KBM-7 (cell line): ENCODE measurements at places on chromosomes 5 and 9.

DNA sequence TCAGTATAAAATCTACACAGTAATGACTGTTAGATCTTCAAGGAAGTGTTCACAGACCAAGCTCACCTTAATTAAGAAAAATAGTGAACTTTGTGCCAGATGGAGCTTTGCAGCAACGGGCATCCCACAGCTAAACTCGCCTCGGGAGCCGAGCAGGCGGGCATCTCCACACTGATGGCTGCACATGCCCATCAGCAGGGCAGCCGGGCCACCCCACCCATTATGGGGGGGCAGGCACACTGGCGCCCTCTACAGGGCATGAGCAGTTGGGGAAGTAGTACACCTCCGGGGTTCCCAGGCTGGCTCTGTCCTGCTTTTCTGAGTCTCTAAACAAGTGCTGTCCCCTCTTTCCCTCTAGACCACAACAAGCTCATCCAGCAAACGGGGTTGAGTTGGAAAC, 21.6 kb downstream of the ANKS6 start:
- DNase-seq = peak; percentile 24

DNA sequence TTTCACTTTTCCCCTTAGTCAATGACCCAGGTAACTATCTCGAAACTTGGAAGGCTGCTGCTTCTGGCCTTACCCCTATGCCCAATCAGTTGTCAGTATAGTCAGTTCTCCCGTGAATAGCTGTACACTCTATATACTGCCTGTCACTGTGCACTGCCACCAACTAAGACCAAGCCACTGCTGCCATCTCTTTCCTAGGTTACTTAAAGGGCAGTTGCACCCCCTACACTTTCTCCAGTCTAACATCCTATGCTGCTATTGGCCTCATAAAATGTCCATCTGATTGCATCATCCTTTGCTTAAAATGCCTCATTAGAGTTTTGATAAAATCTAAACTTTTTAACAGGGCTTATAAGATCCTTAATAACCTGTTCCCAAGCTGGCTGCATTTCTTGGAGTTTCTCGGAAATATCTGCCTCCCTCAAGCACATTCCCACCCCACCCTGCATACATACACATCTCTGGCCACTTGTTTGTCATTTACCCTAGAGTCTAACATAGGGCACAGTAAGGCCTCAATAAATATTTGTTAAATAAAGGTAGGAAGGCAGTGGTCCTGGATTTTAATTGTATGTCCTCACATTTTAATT, 32.8 kb upstream of the TNFAIP8 start:
- DNase-seq = no peak

DNA sequence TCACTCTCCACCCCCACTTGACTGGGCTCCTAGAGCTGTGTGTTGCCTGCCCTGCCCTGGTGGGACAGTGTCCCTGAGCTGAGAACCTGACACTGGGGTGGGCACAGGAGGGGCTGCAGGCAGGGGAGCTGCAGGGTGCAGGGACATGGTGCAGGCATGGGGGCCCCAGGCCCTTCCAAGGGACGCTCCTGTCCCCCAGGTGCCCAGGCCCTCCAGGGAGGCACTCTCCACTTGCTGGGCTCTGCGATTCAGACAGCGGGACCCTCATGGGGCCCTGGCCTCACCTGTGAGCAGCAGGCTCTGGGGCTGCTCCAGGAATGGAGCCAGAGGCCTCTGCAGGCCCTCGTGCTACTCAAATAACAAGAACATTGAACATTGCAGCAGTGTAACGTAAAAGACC, 89.4 kb downstream of the BARX1 start:
- no peak for DNase-seq

GRCh38 chr5:125370461-125371205, 624.2 kb upstream of the ZNF608 start:
- no peak for DNase-seq

- DNase-seq = no peak
These were observed 26.2 kb downstream of the PITX1 start for GRCh38 chr5:135007749-135008363.

DNA sequence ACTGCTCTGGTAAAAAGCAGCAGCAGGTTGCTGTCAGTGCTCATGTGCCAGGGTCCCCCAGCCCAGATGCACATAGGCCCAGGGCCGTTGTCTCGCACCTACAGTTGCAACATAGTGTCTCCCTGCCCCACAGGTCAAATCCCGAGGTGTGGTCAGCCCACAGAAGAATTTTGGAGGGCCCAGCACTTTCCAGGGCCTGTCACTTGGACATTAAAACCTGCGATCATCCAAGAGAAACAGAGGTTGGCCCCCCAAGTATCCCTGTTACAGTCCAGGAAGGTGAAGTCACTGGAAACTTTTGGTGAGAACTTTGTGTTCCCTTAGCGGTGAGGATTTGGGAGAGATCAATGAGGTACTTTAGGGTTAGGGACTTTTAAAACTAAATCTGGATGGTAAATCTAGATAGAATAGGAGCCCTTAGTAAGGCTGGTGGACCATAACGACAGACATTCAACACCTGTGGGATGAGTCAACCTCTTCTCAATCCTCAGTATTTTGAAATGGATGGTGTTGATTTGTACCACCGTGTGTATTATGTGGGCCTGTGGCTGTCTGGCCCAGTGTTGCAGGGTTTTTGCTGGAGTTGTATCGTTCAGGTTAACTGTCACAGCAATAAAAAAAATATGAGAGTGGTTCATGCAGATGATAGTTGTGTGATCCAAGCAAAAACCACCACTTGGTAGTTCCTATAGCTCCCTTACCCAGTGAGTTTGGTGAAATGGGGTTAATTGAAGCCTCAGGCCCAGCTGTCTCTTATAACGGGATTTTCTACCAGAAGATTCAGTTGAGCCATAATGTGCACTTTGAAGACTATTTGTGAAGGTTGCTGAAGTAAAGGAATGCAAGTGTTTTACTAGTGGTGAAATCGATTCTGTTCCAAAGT, 19.2 kb downstream of the OR2S2 start:
- DNase-seq = no peak

DNA sequence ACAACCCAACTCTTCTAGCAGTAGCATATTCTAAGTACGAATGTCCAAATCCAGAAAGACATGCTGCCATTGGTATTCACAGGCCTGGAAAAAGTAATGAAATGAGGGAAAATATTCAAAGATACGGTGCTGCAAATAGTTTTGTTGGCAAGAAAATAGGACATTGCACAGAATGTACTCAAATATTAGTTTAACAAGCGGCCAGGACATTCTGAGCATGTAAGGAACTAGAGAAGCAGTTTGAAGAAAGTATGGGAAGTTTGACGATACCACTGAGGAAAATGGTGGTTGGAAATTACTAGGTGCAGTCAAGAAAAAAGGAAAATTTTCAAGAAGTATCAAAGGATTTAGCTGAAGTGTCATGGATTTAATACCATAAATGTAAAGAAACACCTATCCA, 468.0 kb upstream of the GRIN3A start:
- DNase-seq = no peak

- DNase-seq = no peak
These were observed 8.0 kb downstream of the MTAP start for GRCh38 chr9:21810388-21810787.

GRCh38 chr5:57299986-57300385, 126.1 kb downstream of the GPBP1 start:
- DNase-seq = no peak

DNA sequence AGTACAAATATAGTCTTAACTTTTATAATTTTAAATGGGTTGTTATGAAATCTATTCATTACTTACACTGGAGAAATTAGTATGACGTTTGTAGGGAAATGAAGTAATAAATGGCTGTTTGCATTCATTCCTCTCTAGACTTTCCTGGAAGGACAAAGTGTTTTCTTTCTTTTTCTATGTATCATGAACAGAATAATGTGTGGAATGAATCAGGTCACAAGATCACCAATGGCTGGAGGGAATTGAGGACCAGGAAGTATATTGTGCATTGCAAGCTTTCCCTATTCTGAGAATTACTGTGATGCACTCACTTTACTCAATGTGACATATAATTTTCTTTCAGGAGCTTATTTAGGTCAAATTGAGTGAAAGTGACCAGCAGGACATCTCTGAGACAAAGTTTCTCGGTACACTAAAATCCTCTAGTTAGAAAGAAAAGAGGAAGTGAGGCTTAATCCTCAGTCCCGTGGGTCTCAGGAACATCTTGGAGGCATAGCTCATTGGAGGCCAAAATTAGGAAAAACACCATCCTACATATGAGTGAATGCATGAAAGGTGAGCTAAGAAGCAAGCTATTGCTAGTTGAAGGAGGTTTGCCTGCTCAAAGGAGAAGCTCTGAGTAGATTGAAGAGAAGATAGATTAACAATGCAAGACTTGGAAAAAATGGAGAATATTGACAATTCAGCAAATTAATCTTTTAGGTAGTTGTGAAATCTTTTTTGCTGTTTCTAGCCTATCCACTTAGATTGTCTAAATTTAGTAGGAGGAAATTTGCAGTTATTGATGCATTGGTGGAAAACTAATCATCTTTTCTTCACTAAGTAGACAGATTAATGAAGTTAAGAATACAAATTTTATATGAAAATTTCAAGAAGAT, 28.0 kb downstream of the ERAP2 start:
- DNase-seq = peak; percentile 40

DNA sequence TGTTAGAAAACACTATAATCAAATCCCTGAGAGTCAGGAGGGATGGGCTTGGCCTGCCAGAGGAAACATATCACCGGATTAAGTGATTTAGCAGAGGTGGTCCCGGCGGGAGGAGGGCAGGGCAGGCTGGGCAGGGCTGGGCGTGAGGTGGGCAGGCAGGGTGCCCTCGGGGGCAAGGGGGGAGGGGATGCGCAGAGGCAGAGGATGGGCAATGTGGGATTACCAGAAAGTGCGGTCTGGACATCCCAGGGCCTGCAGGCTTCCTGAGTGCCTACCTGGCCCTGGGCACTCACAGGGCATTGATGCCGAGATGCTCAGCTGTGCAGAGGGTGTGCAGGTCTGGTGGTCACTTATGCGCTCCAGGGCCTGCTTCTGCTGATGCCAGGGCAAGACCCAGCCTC, 115.2 kb downstream of the ADAMTS2 start:
- no peak for DNase-seq

- no peak for DNase-seq
These were observed 59.4 kb upstream of the GNA14 start for GRCh38 chr9:77707383-77708063.

GRCh38 chr5:9626955-9627354, 3.2 kb downstream of the TAS2R1 start:
- no peak for DNase-seq

GRCh38 chr5:45109636-45110035, 300.9 kb downstream of the MRPS30 start:
- DNase-seq = no peak

GRCh38 chr9:17816431-17817027, 237.7 kb downstream of the SH3GL2 start:
- DNase-seq = no peak

DNA sequence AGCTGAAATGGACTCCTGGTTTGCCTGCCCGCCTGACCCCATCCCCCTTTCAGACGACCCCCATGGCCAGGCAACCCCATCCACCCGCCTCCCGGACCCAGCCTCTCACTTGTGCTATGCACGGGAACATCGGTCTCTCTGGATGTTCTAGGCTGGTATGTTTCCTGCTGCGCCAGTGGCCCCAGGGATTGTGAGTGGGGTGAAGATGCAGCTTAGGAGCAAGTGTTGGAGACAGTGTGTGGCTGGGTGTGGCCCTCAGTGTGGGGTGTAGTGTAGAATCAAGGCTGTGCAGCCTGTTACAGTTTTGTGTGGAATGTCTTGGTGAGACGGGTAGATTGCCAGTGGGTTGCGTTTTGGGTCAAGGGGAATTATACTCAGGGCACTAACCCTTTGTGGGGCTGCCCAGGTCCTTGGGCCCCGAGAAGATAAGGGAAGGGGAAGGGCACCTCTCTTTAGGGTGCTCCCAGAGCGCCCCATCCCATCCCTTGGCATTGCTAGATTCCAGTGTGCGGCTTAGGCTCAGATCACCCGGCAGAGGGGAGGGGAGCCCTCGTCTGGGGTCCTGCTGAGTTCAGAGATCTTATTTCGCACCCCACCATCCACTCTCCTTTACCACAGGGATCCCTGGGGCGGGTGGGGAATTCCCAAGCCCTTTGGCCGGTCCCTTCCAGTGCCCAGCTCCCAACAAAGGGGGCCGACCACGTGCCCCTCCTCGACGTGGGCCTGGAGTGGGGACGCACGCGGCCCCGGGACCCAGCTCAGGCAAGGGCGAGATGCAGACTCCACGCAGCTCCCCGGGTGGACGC, 4.6 kb downstream of the IER5L start:
- no peak for DNase-seq

DNA sequence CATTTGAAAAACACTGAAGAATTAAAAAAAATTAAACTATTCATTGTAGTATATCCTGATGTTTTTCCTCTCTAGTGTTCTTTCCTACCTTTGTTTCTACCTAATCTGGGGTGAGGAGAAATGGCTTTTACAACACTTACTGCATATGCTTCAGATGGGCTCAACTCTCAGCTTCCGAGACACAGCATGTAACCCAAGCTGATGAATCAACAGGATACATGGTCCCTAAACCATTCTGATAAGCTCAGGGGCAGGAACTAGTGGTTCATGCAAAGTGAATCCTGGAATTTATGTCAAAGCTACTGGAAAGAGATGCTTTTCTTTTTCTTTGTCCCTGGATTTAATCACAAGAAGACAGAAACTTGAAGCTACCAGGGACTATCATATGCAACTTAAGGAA, 672.5 kb upstream of the RORB start:
- DNase-seq = no peak

- no peak for DNase-seq
These were observed 6.6 kb downstream of the ANKDD1B start for GRCh38 chr5:75617736-75618352.

DNA sequence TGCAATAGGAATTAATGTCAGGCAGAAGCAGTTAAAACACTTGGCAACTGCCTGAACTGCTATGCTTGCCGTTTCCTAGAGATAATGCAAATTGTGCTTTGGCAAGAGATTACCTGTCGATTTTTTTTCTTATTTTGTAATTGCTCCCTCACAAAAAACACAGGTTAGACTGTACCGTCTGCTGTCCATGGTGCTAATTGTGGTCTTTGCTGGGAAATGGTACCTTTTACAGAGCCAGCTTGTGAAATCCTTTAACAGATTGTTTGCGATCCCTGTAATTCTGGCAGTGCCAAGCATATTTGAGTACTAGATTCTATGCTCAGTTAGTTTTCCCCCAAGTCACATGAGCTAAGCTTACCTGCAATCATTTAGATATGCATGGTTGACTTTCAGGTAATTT, 2125.8 kb upstream of the WWC1 start:
- no peak for DNase-seq

- DNase-seq = no peak
These were observed 39.7 kb downstream of the ZNF366 start for GRCh38 chr5:72467461-72467860.
